ENCODE measurements at places on chromosomes 6 and 20. TPM values are rescaled to one million over a fixed set of nuclear protein-coding genes. Genes with fewer than 3 reads are reported as not detected.

TNFRSF6B gene
- total RNA-seq: not detected

IRF4 gene
- total RNA-seq: 498 TPM

CD83 gene
- 132 TPM for total RNA-seq

PPP1R3G gene
- total RNA-seq: 0.10 TPM

LPIN3 gene
- total RNA-seq: 0.51 TPM

Data from GM12878 (cell line).